ENCODE measurements at places on chromosomes 3 and 15.

DNA sequence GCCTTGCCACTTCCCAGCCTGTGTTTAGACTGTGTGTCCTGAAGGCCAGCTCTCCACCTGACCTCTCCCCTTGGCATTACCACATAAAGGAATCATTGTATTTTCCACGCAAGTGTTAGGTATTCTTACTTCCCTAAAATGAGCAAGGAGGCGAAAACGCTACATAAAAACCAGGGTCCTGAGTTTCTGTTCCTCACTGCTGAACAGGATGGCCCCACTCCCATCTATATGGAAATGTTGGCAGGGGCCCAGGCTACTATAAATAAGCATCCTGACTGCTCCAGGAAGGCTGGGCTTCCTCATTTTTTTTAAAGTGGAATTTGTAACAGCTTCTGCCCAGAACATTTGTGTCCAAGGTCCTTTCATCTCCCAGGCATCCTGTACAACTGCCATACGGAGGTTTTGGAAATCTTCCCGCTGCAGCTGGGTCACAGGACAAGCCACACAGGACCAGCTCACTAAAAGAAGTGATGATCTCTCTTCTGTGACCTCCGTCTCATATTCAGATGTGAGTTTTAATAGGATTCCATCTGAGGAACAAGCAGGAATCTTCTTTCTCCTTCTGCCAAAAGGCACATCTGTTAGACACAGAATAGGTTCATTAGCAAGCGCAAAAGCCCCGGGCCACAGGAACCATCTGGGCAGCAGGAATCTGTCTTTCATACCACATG lies 56.4 kb upstream of the LIMD1 start:
- DNase-seq: no peak

DNA sequence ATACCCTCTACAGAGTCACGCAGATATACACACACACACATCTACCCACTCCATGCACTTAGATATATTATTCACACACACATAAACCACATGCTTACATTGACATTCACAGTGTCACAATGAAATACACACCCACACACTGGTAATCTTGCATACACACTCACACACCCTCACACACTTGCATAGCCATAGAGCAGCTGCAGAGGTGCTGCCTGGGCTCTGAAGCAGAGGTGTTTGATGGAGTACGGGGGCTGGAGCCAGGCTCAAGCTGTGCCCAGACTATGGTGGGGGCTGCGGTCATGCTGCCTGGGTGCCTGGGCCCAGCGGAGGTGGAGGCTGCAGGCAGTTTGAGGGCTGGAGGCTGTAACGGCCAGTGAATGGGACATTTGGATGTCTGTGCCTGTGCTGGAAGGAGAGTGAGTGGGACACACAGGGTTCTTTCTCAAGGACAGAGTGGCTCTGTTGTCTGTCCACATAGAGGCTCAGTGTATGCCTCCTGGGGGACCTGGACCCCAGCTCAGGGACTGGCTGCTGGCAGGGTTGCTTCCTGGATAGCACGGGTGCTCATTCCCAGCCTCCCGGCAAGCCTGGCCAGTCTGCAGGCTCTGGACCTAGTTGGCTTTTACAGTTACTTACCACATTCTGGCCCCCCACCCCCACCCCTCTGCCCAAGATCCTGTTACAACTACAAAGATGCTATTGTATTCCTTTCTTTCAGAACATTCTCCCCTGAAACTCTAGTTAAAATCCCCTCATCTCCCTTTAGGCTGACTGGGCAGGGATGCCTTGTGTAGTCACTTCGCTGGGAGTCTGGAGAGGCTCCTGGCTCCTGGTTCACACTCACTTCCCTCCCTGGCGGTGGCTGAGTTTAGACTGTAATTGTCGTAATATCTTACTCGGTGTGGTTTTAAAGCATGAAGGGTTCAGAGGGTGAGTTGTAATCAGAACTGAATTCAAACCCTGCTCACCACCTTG lies 12.5 kb downstream of the GASK1A start:
- DNase-seq: no peak

DNA sequence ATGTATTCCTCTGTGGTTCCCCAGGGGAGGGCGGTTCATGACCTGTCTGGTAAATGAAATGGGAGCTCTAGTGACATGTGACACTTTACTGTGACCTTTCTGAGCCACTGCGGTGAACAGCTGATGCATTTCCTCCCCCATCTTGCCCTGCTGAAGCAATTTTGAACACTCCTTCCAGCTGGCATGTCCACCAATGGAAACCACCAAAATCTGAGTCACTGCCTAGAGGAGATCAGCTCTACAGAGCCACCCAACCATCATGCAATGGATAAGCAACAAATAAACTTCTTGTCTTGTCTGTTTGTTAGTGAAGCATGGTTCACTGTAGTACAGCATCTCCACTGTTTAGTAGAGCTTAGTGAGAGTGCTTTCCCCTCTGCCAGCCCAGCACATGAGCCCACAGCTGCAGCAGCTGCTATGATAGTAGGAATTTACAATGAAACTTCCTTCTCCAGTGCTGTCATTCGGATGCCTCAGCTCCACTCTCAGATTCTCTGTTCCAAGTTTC lies 479.4 kb downstream of the NTRK3 start:
- no peak for DNase-seq

DNA sequence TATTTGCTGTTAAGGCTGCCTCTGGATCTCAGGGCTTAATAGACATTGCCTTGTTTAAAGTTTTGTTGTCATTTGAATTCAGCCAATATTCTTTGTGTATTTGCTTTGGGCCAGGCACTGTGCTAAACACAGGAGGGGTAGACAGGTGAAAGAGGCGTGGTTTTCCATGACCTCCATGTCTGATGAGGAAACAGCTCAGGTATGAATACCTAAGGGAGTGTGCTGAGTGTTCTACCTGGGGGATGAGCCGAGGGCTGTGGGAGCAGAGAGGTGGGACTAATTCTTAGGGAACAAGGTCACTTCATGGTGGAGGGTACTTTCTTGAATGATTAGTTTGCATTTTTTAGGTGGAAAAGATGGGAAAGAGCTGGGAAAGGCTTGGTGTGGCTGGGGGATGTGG lies 108.2 kb downstream of the THSD4 start:
- DNase-seq: no peak

GRCh38 chr3:157354722-157355121 lies 81.9 kb upstream of the PTX3 start:
- DNase-seq: no peak

Data from breast epithelium (tissue), 4 donors.